Suppressor macrophage (primary cell): ENCODE measurements at places on chromosomes 5 and 9.

- no peak for DNase-seq
Observed at GRCh38 chr5:57804007-57804444, 321.4 kb upstream of the ACTBL2 start.

GRCh38 chr5:177188775-177189174 lies 55.2 kb downstream of the NSD1 start:
- no peak for DNase-seq

GRCh38 chr9:36325081-36325828 lies 67.0 kb upstream of the GNE start:
- DNase-seq = peak; percentile 86

DNA sequence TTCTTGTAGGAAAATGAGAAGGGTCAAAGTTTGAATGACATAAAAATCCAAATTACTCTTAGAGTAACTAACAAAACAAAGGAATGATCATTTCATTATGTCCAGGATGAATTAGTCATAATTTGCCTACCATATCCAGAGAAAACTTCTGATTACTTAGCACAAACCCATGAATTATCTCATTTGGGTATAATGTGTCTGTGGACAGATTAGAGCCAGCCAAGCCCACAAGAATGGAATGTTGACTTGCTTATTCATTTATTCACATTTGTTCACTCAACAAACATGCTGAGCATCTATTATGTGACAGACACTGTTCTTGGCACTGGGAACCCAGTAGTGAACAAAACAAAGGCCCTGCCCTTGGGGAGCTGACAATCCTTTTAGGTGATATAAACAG lies 87.4 kb downstream of the APBA1 start:
- no peak for DNase-seq

DNA sequence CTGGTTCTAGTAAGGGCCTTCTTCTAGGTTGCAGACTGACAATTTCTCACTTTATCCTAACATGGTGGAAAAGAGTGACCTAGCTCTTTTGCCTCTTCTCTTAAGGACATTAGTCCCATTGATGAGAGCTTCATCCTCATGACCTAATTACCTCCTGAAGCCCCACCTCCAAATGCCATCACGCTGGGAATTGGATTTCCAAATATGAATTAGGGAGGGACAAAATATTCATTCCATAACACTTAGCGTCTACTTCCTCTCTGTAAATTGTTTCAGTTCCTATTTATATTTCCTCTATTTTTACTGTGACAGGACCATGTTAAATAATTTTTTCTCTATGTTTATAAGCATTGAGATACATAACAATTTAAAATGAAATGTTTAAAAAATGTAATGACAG lies 408.8 kb downstream of the CDH10 start:
- peak; percentile 65 for DNase-seq

DNA sequence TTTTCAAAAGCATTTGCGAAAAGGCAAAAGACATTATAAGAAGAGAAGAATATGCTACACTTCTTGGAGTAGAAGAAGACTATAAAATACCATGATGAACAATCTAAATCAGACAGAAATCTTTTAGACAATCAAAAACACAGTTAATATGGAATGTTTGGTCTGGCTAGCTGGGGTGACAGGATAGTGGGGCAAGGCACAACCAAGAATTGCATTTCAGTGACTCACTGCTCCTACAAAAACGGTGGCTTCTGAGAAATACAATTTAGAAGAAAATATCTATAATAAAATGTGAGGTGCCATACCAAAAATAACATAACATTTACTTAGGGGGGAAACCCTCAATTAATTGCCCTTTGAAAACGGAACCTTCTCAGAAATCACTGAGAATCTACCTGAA lies 363.4 kb downstream of the NPR3 start:
- DNase-seq = no peak

DNA sequence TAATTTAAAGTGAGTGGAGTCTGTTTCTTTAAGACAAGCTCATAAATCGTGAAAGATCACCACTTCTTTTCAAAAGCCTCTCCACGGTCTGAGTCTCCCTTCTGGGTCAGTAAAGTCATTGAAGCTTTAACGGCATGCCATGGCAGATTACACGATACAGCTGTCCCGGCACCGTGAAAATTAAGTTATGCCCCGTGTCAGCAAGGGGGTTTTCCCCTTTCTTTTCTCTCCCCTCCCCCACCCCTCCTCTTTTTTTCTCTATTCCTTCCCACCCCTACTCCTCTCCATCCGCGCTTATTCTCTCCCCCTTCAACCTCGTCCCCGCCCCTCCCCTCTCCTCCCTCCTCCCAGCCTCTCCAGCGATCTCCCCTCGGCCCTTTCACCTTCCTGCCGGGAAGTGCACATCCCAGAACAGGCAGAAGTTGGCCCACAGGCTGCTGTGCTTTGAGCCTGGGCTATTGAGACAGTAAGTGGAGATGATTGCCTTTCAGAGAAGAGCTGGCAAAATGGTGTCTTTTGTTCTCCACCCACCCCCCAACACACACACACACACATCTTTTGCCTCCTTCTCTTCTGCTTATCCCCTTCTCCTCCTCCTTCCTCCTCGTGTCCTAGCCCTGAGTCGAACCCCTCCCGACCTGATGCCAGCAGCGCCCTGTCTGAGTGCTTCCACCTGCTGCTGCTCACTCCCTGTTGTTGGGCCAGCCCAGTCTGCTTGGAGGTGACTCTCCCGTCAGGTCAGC lies 44.1 kb downstream of the GAS1 start:
- no peak for DNase-seq

GRCh38 chr9:14320271-14321181 lies 6.6 kb upstream of the NFIB start:
- DNase-seq = no peak

DNA sequence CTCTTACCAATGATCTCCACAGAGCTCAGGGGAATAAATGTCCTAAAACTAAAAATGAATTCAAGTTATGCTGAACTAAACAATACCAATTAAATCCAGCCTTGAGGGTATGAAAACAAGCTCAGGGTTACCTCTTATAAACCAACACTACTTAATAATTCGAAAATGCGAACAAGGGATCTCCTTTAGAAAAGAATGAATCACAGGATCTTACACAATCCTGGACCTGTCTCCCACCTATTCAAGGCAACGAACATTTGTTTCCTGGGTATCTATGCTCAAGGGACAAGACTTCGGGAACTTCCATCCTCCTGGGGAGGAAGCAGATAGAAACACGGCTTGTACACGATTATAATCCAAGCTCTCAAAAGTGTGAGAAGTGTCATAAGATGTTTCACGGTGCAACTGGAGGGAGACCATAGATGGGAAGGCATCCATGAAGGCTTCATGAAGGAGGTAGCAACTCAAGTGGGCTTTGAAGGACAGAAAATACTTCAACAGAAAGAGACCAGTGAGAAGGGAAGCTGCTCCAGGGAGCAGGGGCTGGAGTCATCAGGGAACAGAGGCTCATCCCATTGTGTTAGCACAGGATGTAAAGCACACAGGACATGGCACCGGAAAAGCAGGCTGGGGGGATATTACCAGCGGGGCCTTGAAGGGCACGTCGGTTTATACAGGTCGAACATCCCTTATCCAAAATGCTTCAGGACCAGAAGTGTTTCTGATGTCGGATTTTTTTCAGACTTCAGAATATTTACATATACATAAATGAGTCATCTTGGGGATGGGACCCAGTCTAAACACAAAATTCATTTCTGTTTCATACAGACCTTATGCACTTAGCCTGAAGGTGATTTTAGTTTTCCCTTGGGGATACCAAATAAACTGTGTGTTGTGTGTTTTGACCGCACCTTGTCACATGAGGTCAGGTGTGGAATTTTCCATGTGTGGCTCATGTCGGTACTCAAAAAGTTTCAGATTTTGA lies 87.4 kb downstream of the TLE1 start:
- no peak for DNase-seq

- DNase-seq = no peak
Observed at GRCh38 chr5:159210846-159211245, 1.5 kb upstream of the RNF145 start.

- DNase-seq = no peak
Observed at GRCh38 chr5:156094001-156094400, 233.0 kb upstream of the SGCD start.

DNA sequence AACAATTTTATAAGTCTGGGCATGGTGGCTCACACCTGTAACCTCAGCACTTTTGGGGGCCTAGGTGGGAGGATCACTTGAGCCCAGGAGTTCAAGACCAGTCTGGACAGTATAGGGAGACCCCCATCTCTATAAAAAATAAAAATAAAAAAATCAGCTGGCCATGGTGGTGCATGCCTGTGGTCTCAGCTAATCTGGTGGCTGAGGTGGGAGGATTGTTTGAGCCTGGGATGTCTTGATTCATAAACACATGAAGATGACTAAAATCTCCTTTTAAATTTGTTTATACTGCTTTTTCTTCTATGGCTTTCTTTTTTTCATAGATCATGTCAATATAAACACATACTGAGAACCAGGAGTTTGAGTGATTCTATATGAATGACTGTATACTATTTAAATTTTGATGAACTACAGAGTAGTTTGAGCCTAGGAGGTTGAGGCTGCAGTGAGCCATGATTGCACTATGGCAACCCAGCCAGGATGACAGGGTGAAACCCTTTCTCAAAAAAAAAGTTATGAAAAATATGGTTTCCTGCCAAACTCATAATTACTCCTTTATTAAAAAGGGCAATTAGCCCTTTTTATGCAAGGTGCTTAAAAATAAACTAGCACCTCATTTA lies 14.2 kb downstream of the RIC1 start:
- no peak for DNase-seq

DNA sequence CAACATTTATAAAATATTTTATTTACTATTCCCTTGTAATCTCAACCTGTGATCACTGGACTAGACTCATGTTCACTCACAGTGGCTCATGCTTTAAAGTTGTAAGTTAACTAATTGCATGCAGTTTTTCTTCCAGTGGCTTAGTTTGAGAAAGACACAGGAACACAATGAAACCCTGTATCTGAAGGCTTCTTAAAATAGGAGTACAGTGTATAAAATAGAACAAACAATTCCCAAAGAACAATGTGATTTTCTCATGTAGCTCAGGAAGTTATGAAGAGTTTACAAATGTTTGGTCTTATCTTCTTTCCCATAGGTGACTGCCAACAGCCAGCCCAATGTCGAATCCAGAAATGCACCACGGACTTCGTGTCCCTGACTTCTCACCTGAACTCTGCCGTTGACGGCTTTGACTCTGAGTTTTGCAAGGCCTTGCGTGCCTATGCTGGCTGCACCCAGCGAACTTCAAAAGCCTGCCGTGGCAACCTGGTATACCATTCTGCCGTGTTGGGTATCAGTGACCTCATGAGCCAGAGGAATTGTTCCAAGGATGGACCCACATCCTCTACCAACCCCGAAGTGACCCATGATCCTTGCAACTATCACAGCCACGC lies 5.9 kb downstream of the RGMB start:
- DNase-seq = no peak

GRCh38 chr9:122383992-122384461 lies 13.2 kb downstream of the PTGS1 start:
- peak; percentile 38 for DNase-seq

GRCh38 chr5:176169393-176170063 lies 68.7 kb upstream of the SIMC1 start:
- no peak for DNase-seq

DNA sequence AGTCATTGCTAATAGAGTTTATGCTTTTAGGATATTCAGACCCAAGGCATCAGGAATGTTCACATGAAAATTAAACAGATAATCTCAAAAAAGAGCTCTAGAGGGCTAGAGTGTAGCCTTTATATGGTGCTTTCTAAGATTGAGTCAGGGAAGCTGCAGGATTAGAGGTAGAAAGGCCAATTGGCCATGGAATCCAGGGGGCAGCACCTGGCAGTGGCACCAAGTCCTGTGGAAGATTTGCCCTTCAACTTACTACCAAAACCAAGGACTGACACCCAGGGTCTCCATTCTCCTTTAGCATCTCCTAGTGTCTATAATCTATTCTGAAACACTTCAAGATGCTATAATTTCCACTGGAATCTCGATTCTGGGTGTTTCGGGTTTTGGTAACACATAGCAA lies 112.4 kb downstream of the ACER2 start:
- no peak for DNase-seq

- no peak for DNase-seq
Observed at GRCh38 chr5:124839371-124839998, 93.0 kb upstream of the ZNF608 start.

GRCh38 chr5:122114501-122114900 lies 14.8 kb upstream of the ZNF474 start:
- DNase-seq = no peak

- no peak for DNase-seq
Observed at GRCh38 chr5:79871364-79872120, 119.5 kb downstream of the MTX3 start.

GRCh38 chr9:86891886-86892437 lies 55.3 kb downstream of the GAS1 start:
- DNase-seq = no peak
